ENCODE measurements at places on chromosomes 3 and 15.

- DNase-seq, result no peak
Measured at GRCh38 chr3:33173103-33173502, 45.5 kb downstream of the SUSD5 start.

GRCh38 chr3:171753025-171753472 lies 57.2 kb downstream of the PLD1 start:
- no peak for DNase-seq

DNA sequence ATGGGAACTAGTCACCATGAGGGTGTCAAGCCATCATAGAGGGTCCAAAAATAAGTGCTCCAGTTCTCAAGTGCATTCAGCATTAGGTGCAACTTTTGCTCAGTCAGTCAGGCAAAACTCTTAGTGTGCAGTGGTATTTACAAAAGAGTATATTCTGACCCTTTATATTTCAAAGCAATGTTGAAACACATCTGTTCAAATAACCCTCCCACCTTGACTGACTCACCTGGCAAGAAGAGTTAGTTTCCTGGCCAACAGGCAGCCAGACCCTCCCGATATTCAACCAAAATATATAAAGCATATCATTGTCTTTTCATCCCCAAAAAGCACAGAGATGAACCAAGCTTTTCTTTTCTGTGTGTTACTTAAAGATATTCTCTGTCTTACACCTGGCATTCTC lies 7.6 kb upstream of the COL8A1 start:
- no peak for DNase-seq

DNA sequence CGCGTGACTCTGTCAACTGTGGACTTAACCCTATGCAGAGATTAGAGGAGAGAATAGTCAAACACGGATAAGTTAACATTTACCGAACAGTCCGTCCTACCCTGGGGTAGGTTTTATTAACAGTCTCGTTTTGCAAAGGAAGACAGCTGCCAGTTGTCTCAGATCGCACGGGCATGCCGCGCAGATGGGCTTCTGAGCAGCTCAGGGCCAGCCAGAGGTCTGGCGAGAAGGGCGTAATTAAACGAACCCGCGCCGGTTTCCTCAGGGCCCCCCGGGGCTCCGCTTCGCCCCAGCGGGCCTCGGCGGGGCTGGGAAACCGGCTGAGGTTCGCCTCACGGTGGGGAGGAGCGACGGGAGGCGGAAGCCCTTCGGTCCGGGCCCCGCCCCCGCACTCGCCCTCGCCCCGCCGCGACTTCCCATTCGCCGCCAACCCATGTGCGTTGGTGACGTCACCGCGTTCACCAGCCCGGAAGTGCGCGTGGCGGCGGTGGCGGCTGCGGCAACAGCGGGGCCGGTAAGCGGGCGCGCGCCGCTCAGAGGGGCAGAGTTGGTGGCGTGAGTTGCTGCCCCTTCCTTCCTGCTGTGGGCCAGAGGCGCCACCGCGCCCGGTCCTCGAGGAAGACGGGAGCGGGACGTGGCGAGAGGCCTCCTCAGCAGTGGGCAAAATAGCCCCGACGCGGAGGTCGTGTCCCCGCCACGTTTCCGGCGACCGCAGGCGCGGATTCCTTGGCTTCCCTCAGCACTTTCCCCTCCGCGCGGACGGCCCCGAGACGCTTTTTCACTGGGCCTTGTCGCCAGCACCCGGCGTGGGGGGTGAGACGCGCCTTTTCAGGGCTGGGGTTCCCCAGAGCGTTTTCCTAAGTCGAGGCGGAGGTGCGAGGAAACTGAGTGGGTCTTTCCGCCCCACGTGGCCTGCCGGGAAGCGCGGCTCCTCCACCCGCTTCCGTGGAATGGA lies at the start of gene TRNT1:
Gene TRNT1, plus strand, starts transcription at position 464 of the 955 bp plus-strand sequence. CDS start 2,101 bp downstream, outside the sequence.
- peak; percentile 61 for DNase-seq

GRCh38 chr15:52257734-52258062 lies 37.9 kb downstream of the MYO5C start:
- no peak for DNase-seq

DNA sequence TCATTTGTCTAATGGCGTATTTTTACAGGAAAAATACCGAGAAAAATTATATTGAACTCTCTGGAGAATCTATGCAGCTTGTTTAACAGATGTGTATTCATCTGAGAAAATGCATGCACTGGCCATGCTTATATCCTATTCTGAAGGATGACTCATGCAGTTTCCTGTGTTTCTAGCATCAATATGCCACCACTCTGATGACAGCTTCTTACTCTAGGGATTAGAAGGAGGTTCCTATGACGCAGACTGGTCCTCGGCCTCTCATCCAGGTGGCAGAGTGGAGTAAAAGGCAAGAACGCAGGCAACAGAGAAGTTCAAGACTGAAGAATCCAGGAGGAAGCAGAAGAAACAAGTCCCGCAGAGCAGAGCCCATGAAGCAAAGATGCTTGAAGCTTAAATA lies 910.0 kb upstream of the ROBO1 start:
- DNase-seq, result no peak

DNA sequence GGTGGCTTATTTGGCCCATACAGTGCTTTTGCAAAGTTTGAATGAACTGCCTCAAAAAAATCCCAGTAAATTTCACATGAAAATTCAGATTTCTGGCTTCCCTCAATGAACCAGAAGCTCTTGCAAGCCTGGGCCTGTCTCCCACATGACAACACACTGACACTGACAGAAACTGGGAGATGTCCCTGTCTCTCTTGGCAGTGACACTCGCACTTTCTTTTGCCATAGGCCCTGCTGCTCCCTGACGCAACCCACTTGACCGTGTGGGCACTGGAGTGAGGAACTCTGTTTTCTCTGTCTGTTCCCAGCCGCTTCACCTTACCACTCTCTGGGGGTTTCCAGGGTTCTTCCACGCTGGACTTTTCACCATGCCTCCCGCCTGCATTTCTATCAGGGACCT lies 524.5 kb downstream of the SHQ1 start:
- DNase-seq, result no peak

Data from smooth muscle cell of the brain vasculature (primary cell).